ENCODE measurements at places on chromosomes 3 and 15. TPM values are rescaled to one million over a fixed set of nuclear protein-coding genes. Genes with fewer than 3 reads are reported as not detected.

GRCh38 chr15:101646672-101647071 lies 5.5 kb downstream of the TM2D3 start:
- H3K27ac ChIP-seq: peak overlapping the region; percentile 16
- peaks cover 35% of the 10 kb centered on the region for H3K4me1 ChIP-seq
- H3K27me3 ChIP-seq: no peaks in the 10 kb centered on the region
- H3K4me3 ChIP-seq: no peak overlapping the region
- H3K36me3 ChIP-seq: peaks cover 22% of the 10 kb centered on the region
- no peak for DNase-seq

- H3K27ac ChIP-seq: no peak overlapping the region
- H3K36me3 ChIP-seq: peaks cover 41% of the 10 kb centered on the region
- H3K4me3 ChIP-seq: no peak overlapping the region
- no peak for DNase-seq
Measured at GRCh38 chr3:112587336-112587735, 25.5 kb downstream of the SLC35A5 start.

DNA sequence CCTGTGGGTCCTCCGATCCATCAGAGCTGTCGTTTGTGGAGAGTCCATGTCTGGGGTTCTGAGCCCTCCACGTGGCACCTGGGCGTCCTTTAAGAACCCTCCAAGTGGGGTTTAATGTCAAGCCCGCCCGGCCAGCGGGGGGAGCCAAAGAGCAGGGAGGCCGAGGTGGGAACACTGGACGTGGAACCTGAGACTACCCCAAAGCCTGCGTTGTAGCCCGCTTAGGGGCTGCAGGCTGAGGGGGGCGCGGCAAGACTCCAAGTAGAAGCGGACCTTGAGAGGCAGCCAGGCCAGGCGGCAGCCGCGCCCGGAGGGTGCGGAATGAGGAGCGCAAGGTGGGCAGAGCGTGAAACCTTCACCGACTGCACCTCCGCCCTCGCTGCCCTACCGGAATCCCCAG lies 126.2 kb upstream of the ATP10A start:
- no peaks in the 10 kb centered on the region for H3K4me1 ChIP-seq
- H3K36me3 ChIP-seq: no peaks in the 10 kb centered on the region
- no peak overlapping the region for H3K4me3 ChIP-seq
- H3K27me3 ChIP-seq: no peaks in the 10 kb centered on the region
- H3K27ac ChIP-seq: no peak overlapping the region
- DNase-seq: peak; percentile 3

DNA sequence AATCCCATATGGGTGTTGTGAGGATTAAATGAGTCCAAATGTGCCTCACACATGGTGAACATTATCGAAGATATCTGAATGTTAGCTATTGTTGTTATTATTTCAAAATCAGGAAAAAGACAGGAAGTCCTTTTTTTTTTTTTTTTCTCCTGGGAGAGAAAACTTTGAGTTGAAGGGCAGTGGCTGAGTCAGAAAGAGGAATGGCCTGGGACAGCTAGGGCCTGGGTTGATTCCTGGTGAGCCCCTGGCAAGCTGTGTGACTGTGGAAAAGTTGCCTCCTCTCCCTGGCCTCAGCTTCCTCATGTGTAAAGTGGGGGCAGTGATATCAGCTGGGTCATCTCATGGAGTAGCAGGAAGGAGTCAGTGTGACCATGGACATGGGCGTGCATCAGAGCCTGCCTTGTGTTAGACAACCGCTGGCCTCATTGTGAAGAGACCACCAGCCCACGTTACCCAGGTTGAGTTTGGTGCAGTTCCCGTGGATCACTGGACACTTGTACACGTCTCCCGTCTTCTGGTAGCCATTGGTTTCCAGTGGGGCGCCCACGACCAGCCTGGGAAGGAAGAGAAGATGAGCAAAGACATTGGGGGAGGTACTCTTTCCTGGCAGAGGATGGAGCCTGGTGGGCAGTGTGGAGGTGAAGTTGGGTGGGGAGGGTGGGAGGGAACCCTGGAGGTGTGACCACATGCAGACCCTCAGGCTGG lies 63.1 kb downstream of the ITGA11 start:
- no peak overlapping the region for H3K4me3 ChIP-seq
- H3K27me3 ChIP-seq: no peaks in the 10 kb centered on the region
- no peak overlapping the region for H3K27ac ChIP-seq
- DNase-seq: no peak
- peaks cover 5% of the 10 kb centered on the region for H3K4me1 ChIP-seq

DNA sequence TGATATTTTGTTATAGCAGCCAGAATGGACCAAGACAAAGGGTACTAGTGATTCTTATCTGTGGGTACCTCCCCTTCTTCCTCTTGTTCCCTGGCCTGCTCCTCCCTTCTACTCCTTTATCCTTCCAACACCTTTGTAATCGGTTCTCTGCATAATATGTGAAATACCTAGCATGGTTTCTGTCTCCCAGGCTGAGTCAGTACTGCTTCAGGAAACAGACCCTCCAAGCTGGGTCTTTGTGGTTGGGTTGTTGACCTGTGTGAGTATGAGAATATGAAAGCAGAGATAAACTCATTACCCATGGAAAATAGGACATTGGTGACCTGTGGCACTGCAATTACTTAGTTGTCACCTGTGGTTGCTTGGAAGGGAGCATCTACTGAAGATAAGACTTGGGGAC lies 69.3 kb upstream of the KLF13 start:
- H3K27ac ChIP-seq: no peak overlapping the region
- no peak overlapping the region for H3K4me3 ChIP-seq
- peaks cover 26% of the 10 kb centered on the region for H3K4me1 ChIP-seq

DNA sequence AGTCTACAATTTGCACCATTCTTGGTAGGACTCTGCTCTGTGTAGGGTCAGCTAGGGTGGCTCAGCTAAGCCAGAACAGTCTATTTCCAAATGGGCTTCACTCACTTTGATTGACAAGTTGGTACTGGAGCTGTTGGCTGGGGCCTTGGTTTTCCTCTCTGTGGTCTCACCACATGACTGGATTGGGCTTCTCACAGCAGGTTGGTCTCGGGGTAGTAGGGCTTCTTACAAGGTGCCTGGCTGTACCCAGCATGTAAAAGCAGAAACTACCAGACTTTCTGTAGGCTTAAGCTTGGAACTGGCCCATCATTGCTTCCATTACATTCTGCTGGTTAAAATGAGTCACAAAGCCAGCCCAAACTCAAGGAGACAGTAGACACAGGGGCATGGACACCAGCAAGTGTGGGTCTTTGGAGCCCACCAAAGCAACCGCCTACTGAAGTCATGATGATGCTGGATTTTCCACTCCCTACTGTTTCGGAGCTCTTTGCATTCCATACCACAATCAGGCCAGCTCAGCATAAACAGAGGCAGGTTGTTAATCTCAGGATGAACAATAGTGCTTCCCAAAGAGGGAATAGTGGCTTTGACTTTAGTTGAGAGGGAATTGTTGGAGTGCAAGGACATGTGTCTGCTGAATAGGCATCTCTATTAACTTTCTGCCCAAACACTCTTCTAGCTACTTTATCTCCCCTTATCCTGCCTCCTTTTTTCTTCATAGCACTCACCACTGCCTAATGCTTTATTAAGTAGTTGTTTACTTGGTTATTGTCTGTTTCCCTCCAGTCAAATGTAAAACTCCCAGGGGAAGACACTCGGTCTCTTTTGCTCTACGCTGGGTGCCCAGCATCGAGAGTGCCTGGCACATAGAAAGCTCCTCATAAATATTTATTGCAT lies 78.0 kb upstream of the RARB start:
- H3K36me3 ChIP-seq: no peaks in the 10 kb centered on the region
- no peak for DNase-seq
- H3K4me1 ChIP-seq: no peaks in the 10 kb centered on the region
- H3K4me3 ChIP-seq: no peak overlapping the region

GRCh38 chr3:72661115-72661457 lies 187.2 kb downstream of the SHQ1 start:
- no peak overlapping the region for H3K4me3 ChIP-seq
- peaks cover 19% of the 10 kb centered on the region for H3K4me1 ChIP-seq
- no peak for DNase-seq
- no peaks in the 10 kb centered on the region for H3K36me3 ChIP-seq

DNA sequence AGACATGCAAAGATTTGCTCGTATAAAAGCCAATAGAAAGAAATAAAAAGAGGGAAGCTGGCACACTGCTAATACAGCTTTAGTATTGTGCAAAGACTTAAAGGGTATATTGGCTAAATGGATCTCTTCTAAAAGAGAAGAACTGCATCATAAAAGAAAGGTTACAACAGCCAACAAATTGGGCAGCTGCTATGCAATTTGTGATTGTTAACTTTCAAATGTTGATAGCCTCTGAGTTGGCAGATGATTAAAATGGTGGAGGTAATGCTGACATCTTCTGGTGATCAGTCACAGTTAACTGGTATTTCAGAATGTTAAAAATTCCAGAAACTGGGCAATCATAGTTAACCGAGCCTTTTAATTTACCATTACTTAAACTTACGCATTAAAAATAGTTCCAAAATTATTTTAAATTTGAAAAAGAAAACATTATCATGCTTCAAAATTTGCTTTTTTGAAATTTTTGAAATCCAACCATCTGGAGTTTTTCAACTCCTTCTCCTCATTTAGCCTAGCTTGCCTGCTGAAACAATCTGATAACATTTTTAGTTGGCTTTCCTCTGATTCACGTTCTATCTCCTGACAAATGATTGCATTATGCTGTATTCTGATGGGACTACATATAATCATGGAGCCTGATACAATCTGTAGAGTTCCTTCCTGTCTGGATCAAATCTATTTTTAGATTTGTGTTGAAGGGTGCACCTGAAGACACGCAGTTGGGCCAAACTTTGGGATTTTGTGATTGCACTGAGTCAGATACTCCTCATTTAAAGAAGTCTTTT lies 144.0 kb upstream of the PDZRN3 start:
- H3K27me3 ChIP-seq: no peaks in the 10 kb centered on the region
- H3K4me1 ChIP-seq: no peaks in the 10 kb centered on the region
- H3K27ac ChIP-seq: no peak overlapping the region
- DNase-seq: no peak
- no peak overlapping the region for H3K4me3 ChIP-seq

DNA sequence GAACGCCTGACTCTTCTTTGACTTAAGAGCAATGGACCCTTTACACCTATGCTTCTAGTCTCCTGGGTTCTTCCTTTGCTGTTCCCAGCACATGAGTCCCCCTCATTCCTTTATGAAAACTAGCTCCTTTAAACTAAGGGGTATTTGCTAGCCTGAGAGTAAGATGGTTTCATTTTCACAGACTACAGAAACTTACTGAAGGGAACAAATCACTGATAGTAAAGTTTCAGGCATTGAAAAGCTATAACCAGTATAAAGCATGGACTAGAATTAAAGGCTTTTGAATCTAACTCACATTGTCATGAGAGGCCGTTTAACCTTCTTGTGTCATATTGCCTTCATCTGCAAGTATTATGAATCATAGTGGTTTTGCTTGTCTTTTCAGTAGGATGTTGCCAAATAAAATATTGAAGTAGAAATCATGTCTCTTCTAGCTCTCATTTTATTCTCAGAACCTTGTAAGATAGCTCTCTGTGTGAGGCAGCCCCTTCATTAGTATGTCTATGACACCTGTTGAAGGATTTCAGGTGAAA lies 765.9 kb downstream of the NR2F2 start:
- DNase-seq: no peak
- H3K4me1 ChIP-seq: no peaks in the 10 kb centered on the region
- no peak overlapping the region for H3K4me3 ChIP-seq
- H3K36me3 ChIP-seq: no peaks in the 10 kb centered on the region

GRCh38 chr3:155956508-155957411 lies 86.3 kb downstream of the GMPS start:
- no peak overlapping the region for H3K27ac ChIP-seq
- peaks cover 1% of the 10 kb centered on the region for H3K36me3 ChIP-seq
- no peak overlapping the region for H3K4me3 ChIP-seq
- H3K4me1 ChIP-seq: no peaks in the 10 kb centered on the region

DNA sequence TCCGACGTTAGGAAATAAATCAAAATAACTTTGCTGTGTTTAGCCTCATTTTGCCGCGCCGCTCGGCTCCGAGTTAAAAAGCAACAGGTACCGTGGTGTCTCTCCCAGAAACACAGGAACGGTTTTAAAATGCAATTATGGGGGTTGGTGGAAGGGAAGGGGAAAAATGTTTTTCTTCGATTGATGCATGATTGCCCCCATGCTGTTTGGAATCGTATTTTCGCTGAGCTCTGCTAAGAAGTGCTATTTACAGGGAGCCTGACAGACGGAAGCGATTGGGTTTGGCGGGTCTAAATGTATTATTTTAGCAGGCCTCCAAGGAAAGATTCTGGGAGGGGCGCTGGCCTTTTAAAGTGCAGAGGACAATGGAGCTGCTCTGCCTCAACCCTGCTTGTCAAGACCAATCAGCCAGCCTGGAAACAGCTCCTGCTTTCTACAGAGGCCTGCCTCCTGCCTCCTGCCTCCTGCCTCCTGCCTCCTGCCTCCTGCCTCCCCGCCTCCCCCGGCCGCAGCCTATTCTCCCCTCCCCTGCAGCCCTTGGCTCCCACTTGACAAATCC lies 156.7 kb upstream of the TLE3 start:
- no peaks in the 10 kb centered on the region for H3K27me3 ChIP-seq
- no peaks in the 10 kb centered on the region for H3K36me3 ChIP-seq
- no peak overlapping the region for H3K4me3 ChIP-seq
- no peak overlapping the region for H3K27ac ChIP-seq
- DNase-seq: no peak
- peaks cover 38% of the 10 kb centered on the region for H3K4me1 ChIP-seq

DNA sequence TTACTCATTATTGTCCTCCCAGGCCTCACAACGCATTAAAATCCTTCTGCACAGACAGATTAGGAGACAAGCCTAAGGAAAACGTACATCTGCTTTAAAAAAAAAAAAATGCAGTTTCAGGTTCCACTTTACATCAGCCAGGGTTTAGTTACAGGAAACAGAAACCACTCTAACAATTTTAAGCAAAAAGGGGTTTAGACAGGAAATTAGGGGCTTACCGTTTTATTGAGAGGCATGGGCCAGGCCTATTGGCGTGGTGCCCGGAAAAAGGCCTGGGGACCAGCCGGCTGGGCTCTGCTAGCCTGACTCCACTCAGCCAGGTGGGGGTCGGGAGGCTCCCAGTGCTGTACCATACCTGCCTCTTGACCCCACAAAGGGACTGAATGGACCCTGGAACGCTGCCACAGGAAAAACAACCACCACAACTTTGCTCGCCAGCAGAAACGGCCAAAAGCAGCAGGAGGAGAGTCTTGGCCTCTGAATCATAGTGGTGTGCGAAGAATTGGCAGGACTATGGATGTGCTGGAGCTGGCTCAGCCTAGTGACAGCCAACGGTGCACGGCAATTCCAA lies 124.3 kb downstream of the CHSY1 start:
- peaks cover 50% of the 10 kb centered on the region for H3K4me1 ChIP-seq
- peaks cover 16% of the 10 kb centered on the region for H3K36me3 ChIP-seq
- no peaks in the 10 kb centered on the region for H3K27me3 ChIP-seq
- peak overlapping the region; percentile 73 for H3K4me3 ChIP-seq

The MNS1 gene
- total RNA-seq: 1.4 TPM

The MORF4L1 gene
- total RNA-seq: 293 TPM

The FOXB1 gene
- total RNA-seq: 0.29 TPM

The MAP6D1 gene
- 5.3 TPM for total RNA-seq

The IGDCC3 gene
- not detected for total RNA-seq

The CRABP1 gene
- not detected for total RNA-seq
